Stimulated activated CD8-positive, alpha-beta memory T cell treated with anti-CD3 and anti-CD28 coated beads, Interleukin-2, amount 100 ng/mL, for 48 hours (primary cell): ENCODE measurements at places on chromosomes 11 and 22.
A peak's percentile ranks its signal among the peaks of the same experiment; 100 is the strongest.

- DNase-seq, result no peak
Measured at GRCh38 chr11:56474729-56475235, 1.6 kb upstream of the OR5M3 start.

GRCh38 chr11:70135625-70136059 lies 57.5 kb downstream of the ANO1 start:
- no peak for DNase-seq

- DNase-seq, result no peak
Measured at GRCh38 chr11:86978756-86979608, 23.8 kb upstream of the FZD4 start.

DNA sequence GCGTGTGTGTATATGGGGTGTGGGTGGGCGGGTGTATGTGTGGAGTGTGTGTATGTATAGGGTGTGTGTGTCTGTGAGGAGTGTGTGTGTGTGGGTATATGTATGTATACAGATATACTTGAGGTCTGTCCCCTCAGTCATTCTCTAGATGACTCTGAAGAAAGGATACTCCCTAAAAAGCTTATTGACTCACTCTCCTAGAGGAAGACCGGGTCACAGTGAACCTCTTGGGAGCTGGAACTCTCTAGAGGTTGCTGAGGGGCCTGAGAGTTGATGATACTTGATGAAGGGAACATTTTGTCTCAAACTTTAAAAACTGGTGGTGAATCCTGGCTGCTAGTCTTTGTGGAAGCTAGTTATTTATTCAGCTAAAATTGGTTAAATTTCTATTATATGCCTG lies 15.1 kb downstream of the STX3 start:
- no peak for DNase-seq

DNA sequence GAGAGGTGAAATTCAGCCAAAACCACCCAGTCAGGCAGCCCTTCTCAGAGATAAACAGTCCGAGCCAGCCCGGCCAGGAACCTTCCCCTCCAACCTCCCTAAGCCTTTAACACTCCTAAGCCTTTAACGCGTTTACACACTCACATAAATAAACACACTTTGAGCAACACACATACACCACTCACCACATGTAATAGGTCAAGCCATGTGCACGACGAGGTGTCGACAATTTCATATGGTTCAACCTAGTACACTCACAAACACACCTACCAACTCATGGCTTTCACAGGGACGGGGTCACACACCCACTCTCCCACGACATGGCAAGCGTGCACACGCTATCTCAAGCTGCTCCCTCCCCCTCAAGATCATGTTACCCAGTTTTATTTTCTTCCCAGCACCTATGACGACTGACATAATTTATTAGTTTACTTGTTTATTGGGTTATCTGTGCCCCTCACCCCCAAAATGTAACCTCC lies 15.5 kb downstream of the SLC43A1 start:
- no peak for DNase-seq

GRCh38 chr11:34234086-34234740 lies 123.6 kb downstream of the ABTB2 start:
- peak; percentile 60 for DNase-seq

DNA sequence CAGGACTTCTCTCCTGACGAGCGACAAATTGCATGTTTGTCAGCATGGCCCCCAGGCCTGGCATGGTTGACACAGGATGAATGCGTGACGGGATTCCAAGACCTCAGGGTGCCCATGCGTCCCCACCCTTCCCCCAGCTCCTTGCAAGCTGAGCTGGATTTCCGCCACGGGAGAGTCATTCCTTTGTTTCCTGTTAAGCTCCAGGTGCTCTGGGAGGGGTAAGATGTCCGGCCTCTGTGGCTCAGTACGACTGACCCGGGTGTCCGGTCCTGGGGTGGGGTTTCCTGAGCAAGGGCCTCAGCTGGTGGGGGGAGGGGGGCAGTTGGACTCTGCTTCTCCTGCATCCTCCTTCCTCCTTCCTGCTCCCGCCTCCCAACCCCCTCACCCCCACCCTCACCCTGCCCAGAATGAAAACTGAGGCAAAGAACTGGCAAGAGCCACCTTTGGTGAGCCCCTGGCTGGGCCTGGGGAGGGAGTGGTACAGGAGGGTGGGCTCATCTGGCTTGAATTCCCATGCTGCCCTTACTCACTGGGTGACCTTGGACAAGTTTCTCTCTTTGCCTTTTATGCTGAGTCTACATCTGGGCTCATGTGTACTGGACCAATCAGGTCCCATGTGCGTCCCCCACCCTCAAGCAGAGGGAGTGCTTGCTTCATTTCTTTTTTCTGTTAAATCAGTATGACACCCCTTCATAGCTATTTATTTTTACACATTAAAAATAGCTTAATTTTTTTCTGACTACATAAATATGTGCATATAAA lies 2.5 kb downstream of the CDC42EP2 start:
- DNase-seq, result no peak

DNA sequence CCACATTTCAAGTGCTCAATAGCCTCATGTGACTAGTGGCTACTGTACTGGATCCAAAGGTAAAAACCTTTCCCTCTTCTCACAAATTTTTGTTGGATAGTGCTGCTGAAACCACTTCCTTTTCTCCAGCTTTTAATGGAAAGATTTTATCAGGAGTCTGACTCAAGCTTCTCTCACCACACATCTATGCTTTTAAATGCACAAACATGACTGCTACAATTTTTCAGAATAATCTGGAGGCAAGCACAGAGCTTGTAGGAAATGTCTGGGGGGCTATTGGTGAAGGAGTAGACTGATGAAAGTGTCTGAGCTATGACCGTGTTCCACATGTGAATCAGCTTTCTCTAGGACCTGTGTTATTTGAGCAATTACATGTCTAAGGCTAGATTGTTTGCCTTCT lies 101.1 kb upstream of the FAT3 start:
- no peak for DNase-seq

GRCh38 chr22:37410174-37411055 lies 16.9 kb downstream of the ELFN2 start:
- no peak for DNase-seq

DNA sequence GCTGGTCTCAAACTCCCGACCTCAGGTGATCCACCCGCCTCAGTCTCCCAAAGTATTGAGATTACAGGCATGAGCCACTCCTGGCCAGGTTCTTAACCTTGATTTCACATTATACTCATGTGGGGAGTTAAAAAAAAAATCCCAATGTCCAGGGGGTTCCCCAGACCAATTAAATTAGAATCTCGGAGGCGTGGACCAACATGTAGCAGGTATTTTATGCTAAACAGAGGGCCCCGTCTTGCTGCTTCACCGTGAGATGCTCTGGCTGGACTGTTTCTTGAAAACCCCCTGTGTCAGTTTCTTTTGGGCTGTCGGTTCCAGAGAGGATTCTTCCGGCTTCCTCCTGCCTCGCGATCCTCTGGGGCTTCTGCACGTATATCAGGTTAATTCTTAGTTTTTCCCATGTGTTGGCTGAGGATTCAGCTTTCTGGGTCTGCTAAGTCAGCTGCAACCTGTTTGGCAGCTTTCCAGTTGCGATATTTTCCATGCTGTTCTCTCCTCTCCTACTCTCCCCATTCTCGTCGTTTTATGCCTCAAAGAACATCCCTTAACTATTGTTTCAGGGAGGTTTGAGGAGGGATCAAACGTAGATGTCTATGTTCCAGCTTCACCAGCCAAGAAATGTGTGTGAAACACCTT lies 50.6 kb upstream of the ACCSL start:
- no peak for DNase-seq

- no peak for DNase-seq
Measured at GRCh38 chr11:102256251-102256650, 61.0 kb upstream of the BIRC3 start.

DNA sequence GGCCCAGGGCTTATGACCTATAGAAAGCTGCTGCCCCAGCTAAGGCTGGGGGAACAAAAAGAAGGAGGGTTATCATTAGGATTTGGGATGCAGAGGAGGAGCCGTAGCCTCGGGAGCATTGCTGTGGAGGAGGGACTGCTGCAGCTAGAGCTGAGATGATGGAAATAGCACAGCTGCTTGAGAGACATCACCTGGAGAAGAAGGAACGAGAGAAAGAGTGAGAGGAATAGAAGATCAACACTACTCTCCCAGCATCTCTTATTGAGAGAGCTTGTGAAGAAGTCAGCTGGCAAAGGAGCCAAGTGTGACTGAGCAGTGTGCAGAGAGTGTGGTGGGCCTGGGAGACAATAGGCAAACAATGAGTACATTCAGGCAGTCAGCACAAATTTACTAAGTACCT lies 100.7 kb upstream of the PLET1 start:
- no peak for DNase-seq

- DNase-seq, result no peak
Measured at GRCh38 chr22:32364210-32364609, 6.5 kb downstream of the RFPL3 start.

DNA sequence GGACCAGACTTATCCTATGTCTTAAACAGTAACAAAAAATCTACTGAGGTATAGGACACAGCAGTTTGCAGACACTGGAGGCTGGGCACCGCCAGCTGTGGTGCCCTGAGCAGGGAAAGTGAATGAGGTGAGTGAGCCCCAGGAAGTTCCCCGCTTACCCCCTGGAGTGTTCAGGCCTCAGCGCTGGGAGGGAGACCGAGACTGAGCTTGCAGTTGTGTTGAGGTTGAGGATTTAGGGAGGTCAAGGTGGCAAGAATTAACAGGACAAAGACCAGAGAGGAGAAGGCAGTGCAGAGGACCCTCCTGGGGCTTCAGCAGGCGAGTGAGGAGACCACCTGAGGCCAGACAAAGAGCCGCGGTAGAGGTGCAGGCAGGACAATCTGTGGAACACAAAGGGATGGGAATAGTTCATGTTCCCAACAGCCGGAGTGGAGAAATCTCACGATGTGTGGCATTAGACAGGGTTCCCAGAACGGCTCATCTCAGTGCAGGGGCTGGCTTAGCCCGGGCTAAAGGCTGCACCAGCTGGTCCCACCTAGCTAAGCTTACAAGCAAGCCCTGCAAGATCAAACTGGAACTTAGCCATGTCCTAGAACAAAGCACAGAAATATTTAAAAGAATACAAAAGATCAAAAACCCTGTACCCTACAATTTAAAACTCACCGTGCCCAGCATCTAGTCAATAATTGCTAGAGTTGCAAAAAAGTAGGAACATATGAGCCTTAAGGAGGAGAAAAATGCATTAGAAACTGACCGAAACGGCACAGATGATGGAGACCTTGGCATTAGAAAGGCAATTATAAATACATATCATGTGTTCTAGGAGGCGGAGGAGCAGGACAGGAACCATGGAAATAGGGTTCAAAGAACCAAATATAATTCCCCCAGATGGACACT lies 47.4 kb upstream of the PITPNB start:
- DNase-seq, result no peak

DNA sequence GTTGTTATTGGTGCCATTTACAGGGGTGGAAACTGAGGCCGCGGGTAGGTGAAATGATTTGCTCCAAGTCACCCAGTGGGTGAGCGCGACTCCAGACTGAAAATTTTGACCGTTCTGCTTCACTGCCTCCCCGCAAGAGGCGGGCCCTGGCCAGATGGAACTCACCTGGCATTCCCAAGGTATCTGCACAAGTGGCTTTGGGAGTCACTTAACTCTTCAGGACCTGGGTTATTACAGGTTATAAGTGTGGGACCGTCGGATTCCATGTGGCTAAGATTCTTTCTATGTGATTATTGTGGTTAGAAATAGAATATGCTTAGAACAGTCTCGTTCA lies 598 bp downstream of the CABIN1 start:
- DNase-seq, result no peak

- DNase-seq, result no peak
Measured at GRCh38 chr11:1371836-1372465, 17.8 kb upstream of the BRSK2 start.

- DNase-seq, result no peak
Measured at GRCh38 chr11:69541001-69541285, 59.5 kb downstream of the LINC01488 start.

- no peak for DNase-seq
Measured at GRCh38 chr11:32033067-32033466, 57.8 kb upstream of the RCN1 start.

- DNase-seq, result peak; percentile 7
Measured at GRCh38 chr11:94544646-94545263, 1.0 kb downstream of the FUT4 start.

- DNase-seq, result no peak
Measured at GRCh38 chr22:42357634-42358296, 74.4 kb downstream of the NFAM1 start.

- no peak for DNase-seq
Measured at GRCh38 chr11:108289699-108290098, 66.8 kb downstream of the ATM start.

GRCh38 chr11:47415949-47416472 lies 7.6 kb downstream of the SLC39A13 start:
- no peak for DNase-seq

- no peak for DNase-seq
Measured at GRCh38 chr11:23594755-23595154, 734.5 kb upstream of the CCDC179 start.

GRCh38 chr22:34354071-34354817 lies 434.0 kb upstream of the LARGE1 start:
- no peak for DNase-seq

DNA sequence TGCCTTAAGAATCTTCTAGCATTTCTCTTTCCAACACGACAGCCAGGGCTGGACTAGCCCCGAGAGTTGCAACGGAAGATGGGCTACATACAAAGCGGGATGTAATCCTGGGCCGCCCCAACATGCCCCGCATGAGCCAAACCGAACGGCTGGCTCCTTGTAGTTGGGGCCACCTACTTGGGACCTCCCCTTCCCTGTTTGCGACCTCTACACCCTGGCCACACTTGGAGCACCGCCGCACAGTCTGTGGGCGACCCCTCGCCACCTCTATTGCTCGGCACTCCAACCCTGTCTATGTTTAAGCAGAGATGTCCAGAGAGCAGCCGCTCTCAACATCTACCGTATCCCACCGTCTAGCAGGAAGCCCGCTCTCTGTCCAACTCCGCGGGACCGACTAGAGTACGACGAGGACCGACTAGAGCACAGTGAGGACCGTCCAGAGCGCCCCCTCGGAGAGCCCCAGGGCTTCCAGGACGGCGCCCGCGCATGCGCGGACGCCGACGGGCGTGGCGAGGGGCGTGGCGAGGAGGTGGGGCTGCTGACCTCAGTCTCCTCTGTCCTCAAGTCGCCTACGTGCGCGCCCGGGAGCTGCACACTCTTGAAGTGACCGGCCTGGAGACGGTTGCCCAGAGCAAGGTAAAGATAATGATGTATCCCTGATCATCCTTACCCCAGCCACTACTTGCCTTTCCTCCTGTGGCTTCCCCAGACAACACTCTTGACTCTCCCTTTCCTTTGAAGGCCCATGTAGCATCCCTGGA lies 32.3 kb downstream of the NEAT1 start:
- DNase-seq, result peak; percentile 75

GRCh38 chr22:41974691-41975290 lies 5.5 kb downstream of the SEPTIN3 start:
- DNase-seq, result no peak
